Stimulated activated CD8-positive, alpha-beta memory T cell treated with anti-CD3 and anti-CD28 coated beads, Interleukin-7, amount 100 ng/mL, for 48 hours (primary cell): ENCODE measurements at places on chromosomes 2 and 18.

DNA sequence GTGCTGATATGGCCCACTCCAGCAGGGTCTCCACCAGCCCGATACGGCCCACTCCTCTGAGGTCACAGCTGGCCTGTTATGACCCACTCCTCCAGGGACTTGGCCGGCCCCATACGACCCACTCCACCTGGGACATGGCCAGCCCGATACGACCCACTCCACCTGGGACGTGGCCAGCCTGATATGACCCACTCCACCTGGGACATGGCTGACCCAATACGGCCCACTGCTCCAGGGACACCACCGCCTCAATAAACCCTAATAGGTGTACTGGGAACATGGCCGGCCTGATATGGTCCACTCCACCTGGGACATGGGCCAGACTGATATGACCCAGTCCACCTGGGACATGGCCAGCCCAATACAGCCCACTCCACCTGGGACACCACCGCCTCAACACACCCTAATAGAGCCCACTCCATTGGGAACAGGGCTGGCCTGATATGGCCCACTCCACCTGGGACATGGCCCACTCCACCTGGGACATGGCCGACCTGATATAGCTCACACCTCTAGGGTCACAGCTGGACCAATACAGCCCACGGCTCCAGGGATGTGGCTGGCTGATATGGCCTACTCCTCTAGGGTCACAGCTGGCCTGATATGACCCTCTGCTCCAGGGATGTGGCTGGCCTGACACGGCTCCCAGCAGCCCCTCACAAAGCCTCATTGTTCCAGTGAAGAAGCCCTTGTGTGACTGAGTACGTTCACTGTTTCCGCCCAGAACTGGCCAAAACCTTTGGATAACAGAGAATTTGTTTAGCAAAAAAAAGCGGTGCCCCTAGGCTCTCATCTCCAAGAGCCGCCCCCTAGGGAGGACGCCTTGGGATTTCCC is 245.6 kb downstream of the HDAC4 start:
- DNase-seq = no peak

GRCh38 chr2:1993711-1994682 is 249.7 kb upstream of the PXDN start:
- no peak for DNase-seq

GRCh38 chr2:188383158-188383557 is 91.5 kb downstream of the GULP1 start:
- DNase-seq = no peak

GRCh38 chr2:127208313-127208712 is 11.8 kb downstream of the CYP27C1 start:
- no peak for DNase-seq

DNA sequence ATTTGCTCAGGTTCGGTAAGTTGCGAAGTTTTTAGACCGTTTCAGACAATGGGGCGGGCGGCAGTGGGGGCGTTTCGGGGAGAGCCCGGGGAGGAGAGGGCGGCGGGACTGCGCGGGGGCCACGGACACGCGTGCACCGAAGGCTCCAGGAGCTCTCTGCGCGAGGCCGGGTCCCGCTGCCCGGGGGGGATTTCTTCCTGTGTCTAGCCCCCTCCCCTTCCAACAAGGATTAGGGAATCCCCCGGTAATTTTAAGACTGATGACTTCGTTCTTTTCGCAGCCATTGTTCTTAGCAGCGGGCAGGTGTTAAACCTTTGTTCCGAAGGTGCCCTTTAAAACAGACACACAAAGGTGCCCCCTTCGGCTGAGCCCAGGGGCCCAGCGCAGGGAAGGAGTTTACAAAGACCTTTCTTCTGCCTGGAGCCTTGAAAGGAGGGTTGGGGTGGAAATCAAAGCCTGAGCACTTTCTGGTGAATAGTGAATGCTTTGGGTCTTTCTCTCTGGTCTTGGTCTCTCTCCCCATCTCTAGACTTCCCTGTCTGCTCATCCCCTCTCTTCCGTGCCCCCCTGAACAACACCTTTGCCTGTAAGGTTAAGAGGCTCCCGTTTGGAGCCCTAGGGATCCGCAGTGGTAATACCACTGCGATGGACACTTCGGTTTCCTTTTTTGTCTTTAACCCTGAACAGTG is 2.1 kb downstream of the TRIB2 start:
- no peak for DNase-seq

GRCh38 chr2:129201696-129202095 is 777.8 kb upstream of the RAB6C start:
- no peak for DNase-seq

DNA sequence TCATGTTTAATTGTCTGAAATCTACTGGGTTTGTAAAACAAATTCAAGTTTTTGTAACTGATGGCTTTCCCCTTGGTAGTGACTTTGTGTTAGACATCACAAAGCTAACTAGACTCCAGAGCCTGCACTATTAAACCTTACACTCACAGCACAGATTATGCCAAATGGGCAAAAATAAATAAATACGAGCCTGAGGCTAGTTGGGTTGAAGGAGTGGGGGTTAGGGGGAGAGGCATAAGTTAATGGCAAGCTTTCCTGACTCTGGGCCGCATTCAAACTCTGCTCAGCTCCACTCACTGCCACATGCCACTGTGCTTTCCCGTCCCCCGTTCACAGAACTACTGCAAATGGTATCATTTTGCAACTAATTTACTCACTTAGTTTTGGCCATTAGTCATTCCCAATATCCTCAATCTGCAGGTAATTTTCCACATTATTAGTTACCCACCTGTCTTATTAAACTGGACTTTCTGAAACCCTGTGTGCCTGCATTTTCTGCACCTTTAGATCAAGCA is 1079.9 kb upstream of the PIK3C3 start:
- DNase-seq = no peak

DNA sequence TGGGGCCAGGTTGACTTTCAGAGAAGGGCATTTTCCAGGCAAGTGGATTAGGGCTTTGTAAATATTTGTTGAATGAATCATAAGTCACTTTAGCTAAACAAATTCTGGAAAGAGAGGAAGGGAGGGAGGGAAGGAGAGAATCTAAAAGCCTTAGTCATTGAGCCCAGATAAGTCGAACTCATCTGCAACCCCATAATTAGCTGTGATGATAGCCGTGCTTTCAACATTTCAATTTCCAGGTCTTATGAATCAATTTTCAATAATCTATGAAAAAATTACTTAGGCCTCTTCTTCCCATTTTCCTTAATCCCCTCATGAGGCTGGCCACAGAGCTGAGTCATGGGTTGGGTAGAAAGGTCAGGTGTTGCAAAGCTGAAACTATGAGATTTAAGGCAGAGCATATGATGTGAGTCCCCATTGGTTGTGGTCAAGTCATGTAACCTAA is 111.9 kb upstream of the MAPRE2 start:
- no peak for DNase-seq

DNA sequence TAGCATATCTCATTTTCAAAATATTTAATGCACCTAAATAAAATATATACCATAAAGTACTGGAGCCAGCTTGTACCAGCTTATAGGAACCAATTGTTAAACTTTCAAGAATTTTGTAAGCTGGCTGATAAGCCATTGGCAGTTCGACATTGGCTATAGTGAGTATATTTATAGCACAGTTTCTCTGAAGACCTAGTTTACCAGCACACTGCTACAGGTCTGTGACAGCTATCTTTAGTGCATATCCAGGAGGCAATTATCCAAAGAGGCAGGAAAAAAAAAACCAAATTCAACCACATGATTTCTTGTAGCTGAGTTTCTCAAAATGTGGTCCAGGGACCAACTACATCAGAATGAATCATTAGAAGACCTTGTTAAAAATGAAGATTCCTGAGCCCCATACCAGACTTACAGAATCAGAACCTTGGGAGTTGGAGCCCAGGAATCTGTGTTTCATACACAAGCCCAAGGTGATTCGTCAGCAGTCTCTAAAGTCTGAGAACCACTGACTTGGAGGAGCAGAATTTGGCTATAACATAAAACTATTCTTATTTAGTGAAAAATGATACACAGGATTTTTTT is 279.0 kb upstream of the NRP2 start:
- DNase-seq = no peak
